ENCODE measurements at places on chromosomes 4 and X.

DNA sequence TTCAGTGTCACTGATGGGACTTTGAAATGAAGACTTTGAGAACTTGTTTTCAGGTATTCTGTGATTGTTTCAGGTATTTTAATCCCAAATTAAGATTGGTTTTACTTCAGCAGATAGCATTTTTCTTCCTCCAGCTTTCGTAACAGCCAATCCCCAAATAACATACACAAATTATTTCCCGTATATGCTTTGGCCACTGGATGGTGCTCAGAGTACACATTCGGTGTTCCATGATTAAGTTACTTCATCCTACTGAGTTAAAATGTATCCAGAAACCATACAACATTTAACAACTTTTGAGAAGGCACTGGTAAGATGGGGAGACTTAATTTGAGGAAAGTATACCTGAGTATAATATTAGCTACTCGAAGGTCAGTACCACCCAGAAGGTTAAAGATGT is 233.4 kb upstream of the FAM47A start:
- no peak for DNase-seq

GRCh38 chrX:40415675-40416074 is 165.1 kb upstream of the ATP6AP2 start:
- DNase-seq = no peak

DNA sequence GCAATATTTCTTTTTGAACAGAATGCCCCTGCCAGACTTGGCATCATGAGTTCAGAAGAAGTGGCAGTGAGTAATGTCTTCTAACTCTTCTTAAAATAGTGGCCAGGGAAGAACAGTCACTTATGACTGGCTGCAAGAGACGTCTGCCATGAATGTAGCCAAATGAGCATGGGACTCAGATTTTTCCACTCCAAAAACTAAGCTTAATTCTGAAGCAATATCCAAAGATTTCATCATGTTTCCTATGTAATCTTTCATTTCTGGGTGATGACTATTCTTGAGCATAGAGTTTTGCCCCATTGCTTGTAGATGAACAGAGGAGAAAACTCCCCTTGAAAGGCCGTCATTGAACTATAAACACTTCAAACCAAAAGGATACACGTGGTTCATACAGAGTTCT is 11.8 kb downstream of the AMBN start:
- DNase-seq = no peak

DNA sequence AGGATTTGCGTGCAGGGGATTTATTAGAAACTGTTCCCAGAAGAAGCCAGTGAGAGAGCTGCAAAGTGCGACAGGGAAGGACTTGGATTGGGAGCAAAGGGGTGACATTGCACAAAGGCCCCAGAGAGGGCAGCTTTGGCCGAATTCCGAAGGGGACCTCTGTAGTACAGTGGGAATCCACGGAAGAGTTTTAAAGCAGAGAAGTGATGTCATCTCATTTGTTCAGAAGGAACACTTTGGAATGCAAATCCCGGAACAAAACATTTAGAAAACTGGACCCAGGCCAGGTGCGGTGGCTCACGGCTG is 71.7 kb downstream of the FAM184B start:
- no peak for DNase-seq

GRCh38 chrX:107673431-107673830 is 45.1 kb downstream of the PRPS1 start:
- no peak for DNase-seq

DNA sequence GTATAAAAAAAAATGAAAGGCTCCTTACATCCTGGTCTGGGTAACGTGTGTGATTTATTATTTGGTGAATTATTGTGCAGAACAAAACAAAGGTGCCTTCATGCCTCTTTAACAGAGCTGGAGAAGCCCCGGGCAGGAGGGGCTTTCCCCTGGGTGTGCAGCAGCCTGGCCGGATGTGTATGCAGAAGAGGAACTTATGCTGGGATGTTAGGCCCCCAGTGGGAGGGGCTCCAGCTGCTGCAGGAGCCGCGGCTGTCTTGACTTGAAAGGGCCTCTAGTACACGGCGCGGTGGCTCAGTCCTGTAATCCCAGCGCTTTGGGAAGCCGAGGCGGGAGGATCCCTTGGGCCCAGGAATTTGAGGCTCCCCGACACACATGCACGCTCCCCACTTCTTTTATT is 16.0 kb downstream of the CCNQ start:
- peak; percentile 77 for DNase-seq

- DNase-seq = no peak
Observed at GRCh38 chrX:68648960-68649359, 1.5 kb downstream of the STARD8 start.

- no peak for DNase-seq
Observed at GRCh38 chr4:134687646-134688628, 486.3 kb upstream of the PABPC4L start.

DNA sequence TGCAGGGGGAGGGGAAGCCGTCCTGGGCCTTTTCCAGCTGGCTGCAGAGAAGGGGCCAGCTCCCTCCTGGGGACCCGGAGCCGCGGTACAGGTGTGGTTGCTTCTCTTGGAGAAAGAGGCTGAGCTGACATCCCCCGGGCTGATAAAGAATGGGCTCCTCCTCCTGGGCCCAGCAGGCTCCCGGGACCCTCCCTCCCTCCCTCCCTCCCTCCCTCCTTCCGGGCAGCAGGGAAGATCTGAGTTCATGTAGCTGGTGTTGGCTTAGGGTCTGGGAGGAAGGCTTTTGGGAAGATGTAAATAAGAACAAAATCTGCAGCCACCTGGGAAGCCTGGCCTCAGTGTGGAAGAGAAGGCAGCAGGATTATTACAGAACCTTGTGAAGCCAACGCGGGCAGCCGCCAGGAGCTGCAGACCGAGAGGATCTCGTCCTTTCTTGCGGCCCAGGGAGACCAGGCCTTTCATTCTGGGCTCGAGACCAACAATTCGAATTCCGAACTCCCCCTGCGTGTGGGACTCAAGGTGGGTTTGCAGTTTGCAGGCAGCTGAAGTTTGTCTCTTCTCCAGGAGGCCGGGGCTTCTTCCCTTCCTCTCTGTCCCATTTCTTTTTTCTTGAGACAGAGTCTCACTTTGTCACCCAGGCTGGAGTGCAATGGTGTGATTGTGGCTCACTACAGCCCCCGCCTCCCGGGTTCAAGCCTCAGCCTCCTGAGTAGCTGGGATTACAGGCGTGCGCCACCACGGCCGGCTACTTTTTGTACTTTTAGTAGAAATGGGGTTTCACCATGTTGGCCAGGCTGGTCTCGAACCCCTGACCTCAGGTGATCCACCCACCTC is at the start of gene PLCXD1:
Gene PLCXD1 (plus strand): TSS at position 216 of the 834 bp plus-strand sequence. CDS start 2,807 bp downstream, outside the sequence.
- peak; percentile 54 for DNase-seq

DNA sequence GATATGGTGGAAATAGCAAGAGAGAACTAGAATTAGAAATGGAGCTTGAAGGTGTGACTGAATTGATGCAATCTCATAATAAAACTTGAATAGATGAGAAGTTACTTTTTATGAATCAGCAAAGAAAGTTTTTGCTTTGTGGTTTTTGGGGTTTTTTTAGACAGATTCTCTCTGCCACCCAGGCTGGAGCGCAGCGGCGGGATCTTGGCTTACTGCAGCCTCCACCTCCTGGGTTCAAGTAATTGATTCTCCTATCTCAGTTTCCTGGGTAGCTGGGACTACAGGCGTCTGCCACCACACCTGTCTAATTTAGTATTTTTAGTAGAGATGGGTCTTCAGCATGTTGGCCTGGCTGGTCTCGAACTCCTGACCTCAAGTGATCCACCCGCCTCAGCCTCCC is 23.7 kb upstream of the NEIL3 start:
- DNase-seq = no peak

GRCh38 chrX:7314425-7314824 is 166.5 kb upstream of the PUDP start:
- no peak for DNase-seq

DNA sequence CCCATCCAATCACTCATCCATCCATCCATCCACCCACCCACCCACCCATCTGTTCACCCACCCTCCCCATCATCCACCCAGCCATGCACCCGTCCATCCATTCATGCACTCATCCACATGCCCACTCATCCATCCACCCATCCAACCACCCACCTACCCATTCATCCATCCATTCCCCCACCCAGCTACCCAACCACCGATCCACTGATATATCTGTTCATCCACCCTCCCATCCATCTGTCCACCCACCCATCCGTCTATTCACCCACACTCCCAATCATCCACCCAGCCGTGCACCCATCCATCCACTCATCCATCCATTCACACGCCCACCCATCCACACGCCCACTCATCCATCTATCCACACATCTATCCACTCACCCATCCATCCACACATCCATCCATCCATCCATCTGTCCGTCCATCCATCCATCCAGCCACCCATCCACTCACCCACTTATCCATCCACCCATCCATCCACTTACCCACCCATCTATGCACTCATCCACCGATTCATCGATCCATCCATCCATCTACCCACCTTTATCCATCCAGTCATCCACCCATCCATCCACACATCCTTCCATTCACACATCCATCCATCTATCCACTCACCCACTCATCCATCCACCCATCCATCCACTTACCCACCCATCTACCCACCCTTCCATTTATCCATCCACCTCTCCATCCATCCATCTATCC is 28.4 kb downstream of the ASMTL start:
- DNase-seq = no peak

DNA sequence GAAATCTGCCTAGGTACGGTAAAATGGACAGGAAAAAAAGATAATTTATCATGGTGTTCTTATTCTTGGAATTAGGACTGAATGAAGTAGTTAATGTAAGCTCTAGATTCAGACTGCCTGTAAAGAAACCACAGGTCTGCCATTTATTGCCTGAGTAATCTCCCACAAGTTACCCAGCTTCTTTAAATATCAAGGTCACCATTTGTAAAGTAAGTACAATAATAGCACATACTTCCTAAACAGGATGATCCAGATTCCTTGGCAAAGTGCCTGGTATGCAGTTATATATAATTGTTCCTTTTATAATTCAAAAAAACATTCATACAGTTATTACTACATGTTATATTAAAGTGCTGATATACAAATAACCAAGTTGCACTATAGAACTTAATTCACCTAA is 368.6 kb downstream of the HNRNPD start:
- DNase-seq = no peak

GRCh38 chr4:73750730-73751129 is 10.4 kb downstream of the CXCL8 start:
- DNase-seq = no peak

DNA sequence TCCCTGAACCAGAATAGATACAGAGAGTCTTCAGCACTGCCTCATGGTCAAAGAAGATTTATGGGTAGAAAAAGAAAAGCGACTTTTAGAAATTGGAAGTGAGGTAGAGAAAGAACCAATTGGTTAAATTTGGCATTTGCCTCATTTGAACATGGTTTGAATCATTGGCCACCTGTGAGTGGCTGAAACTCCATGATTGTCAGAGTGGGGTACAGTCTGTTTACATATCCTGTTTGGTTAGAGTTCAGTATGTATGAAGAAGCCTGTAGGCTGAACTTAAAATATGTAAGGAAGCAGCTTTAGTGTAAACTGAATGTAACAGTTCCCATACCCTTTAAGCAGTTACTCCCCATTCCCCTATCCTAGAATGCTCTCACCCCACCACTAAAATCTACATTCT is 76.0 kb upstream of the CTSO start:
- DNase-seq = no peak

DNA sequence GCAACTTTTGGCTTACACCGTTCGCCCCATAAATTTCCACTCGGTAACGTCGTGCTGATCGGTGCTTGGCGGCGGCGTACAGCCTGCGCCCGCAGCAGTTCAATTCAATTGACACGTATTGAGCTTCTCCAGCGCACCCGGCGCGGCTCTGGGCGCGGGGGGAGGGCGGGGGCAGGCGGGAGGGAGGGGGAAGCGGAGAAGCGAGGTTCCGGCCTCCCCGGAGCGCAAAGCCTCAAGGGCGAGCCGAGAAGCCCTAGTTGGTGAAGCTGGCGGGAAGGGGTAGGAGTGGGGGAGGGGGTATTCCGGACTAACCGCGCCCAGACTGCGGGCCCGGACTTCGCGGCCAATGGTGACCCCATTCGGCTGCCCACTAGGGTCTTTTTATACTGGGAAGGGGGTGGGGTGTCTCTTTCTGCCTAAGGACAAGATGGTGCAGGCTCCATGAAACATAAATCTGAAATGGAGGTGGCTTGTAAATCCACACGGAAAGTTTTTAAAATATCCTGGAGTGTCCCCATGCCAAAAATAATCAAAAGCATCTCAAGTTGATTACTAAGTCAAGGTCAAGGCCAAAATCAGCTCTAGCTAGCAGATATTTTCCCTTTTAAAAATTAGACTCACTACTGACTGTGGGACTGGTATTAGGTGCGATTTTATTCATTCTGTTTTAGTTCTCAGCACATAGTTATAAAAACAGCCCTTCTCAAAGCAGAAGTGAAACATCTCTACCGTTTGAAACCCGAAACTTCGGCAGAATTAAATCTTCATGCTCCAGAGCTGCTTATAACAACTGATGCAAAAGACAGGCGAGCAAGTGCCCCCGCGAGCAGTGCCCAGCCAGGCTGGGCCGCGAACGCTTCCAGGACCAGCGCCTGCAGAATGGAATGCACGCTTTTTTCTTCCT is 1.5 kb upstream of the BCOR start:
- DNase-seq = no peak

DNA sequence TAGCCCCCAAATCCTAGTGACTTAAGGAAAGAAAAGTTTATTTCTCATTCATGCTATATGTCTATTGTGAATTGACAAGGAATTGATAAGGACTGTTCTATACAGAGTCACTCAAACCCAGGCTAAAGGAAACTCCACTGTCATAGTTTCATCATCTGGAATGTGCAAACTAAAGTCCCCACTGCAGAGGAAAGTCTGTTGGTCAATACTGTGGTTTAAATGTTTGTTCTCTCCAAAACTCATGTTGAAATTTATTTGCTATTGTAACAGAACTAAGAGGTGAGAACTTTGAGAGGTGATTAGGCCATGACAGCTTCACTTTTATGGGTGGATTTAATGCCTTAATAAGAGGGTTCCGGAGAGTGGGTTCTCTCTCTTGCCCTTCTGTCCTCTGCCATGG is 149.6 kb downstream of the COX18 start:
- no peak for DNase-seq

DNA sequence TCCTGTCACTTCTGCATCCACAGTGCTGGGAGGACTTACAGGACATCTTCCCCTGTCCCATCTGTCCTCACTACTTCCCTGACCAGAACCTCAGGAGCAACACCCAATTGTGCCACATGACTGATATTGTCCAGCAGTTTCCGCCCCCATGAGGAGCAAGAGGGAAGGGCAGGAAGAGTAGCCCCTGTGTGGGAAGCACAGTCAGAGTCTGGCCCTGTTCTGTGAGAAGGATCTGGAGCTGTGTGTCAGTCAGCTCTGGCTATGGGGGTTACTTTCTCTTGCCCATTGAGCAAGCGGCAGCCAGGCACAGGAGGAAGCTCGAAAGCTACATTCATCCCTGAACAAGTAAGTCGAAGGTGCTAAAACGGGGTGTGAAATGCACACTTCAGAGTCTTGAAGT is 14.8 kb upstream of the TRIM60 start:
- no peak for DNase-seq

- DNase-seq = no peak
Observed at GRCh38 chrX:80431505-80431832, 11.2 kb downstream of the TENT5D start.

- DNase-seq = no peak
Observed at GRCh38 chr4:189497516-189497915, 443.2 kb upstream of the FRG1 start.
